ENCODE measurements at places on chromosomes 2 and 18.
A peak's percentile ranks its signal among the peaks of the same experiment; 100 is the strongest.

DNA sequence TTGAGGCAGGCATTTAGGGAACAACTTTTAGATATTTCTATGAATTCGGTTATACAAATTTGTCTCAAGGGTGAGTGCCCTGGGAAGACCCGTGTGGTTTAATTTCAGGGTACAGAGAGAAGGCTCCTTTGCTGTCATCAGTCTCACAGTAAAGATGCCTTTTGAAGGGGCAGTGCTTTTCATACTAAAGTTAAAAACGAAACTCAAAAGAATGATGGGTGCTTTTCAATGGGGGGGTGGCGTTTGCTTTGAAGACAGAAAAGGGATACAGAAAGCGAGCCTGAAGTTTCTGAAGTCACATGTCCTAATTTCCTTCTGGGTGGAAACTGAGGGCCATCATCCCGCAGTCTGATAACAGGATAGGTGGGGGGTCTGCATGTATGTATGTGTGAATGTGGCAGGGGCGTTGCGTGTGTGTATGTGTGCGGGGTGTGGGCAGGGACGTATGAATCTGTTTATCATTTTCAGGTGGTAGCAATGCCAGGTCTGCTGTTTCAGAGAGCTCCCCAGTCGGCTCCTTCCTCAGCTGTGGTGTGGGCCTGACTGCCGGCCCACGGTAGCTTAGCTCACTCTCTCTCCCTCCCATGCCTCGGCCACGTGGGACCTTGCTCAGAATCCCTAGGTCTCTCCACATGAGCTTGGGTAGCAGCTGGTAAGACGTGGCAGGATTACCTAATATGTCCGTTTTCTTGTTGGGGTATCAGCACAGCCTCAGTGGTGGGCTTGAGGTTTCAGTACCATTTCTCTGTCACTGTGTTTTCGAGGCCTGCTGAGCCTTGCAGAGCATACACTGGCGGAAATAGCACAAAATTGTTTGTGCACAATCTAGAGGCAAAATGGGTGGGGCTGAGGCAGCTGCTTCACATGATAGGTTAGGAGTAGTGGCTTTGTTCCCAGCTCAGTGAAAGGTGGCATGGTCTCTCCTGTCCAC, 32.7 kb downstream of the ARHGAP25 start:
- no peaks in the 10 kb centered on the region for H3K4me1 ChIP-seq
- H3K36me3 ChIP-seq = no peaks in the 10 kb centered on the region
- H3K27me3 ChIP-seq = no peaks in the 10 kb centered on the region
- DNase-seq = peak; percentile 39
- no peak overlapping the region for H3K4me3 ChIP-seq

GRCh38 chr2:67649331-67650261, 252.5 kb downstream of the ETAA1 start:
- H3K4me1 ChIP-seq = no peaks in the 10 kb centered on the region
- DNase-seq = no peak
- H3K4me3 ChIP-seq = no peak overlapping the region
- H3K27ac ChIP-seq = no peak overlapping the region

DNA sequence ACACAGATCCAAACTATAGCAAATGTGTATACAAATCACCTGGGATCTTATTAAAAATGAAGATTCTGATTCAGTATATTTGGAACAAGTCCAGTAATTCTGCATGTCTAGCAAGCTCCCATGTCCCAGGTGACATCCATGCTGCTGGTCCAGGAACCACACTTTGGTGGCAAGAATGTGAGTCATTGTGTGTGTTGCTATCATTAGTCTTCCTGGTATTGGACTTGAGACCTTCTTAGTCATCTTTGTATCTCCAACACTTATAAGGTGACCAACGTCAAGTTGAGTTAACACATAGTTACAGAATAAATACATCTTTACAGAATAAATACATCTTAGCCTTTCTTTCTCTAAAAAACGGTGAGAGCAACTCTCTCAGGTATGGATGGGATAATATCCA, 107.9 kb upstream of the NDUFV2 start:
- DNase-seq = no peak
- H3K36me3 ChIP-seq = no peaks in the 10 kb centered on the region
- H3K27ac ChIP-seq = no peak overlapping the region

DNA sequence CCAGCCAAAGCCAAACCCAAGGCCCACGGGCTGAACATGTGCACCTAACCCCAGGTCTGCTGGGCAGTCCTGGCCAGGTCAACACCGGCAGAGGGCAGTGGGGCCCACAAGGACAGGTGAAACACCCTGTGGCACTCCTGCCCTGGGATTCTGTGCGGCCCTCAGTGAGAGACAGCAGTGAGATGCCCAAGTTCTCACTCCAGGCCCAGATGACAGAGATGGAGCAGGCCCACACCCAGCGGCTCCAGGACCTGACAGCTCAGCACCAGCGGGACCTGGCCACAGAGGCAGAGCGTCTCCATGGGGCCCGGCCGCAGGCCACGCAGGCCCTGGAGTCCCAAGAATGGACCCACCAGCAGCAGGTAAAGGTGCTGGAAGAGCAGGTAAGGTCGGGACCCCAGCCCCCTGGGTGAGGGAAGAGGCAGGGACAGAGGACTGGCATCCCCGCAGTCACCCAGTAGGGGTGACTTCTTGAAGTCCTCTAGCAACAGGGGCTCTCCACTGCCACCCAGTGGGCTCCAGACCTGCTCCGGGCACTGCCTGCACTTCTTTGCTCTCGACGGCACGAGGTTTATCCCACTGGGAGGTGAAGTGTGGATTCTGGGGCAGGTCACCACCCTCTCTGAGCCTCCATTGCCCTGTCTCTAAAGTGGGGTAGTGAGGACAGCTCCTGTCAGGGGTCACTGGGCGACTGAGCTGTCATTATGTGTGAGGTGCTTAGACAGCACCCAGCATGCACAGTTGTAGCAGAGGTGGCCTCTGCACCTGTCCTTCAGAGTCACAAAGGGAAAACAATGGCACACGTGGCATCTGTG, 8.8 kb upstream of the SNED1 start:
- no peaks in the 10 kb centered on the region for H3K36me3 ChIP-seq
- H3K4me1 ChIP-seq = no peaks in the 10 kb centered on the region
- H3K27me3 ChIP-seq = peaks cover 2% of the 10 kb centered on the region
- DNase-seq = peak; percentile 46
- H3K4me3 ChIP-seq = no peak overlapping the region

DNA sequence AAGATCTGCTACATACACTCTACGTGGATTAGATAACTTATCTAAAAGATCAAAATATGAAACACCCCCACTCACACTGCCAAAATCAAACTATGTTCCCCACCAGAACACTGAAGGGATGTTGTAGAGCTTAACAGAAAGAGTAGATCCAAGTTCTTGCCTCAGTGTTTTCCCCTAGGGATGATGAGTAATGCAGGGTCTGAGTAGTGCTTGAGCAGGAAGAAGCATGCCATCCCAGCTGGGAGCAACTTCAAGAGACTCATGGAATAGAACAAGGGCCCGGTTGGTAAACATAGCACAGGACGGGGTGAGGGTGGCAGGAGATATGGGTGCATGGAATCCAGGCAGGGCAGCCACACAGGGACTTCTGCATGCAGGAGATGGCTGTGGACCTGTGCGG, 74.3 kb downstream of the SNTG2 start:
- no peaks in the 10 kb centered on the region for H3K27me3 ChIP-seq
- DNase-seq = no peak
- no peaks in the 10 kb centered on the region for H3K4me1 ChIP-seq
- no peak overlapping the region for H3K4me3 ChIP-seq

DNA sequence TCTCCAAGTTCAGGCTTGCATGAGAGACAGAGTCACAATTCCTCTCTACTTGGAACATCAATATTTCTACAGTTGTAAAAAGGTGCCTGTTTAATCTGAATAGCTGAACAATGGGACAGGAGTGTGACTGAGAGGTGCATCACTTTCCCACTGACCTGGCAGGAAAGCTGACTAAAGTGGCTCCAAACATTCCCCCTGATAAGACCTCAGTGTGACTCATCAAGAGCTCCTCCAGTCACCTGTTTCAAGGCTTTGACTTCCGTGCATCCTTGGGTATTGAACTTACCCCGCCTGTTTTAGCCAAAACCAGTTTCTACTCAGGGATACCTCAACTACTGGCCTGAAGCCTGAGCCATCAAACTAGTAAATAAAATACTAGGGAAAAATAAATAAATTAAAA, 453.9 kb upstream of the DDX18 start:
- no peak for DNase-seq
- H3K4me3 ChIP-seq = no peak overlapping the region
- H3K4me1 ChIP-seq = no peaks in the 10 kb centered on the region
- H3K27ac ChIP-seq = no peak overlapping the region
- H3K27me3 ChIP-seq = no peaks in the 10 kb centered on the region
- no peaks in the 10 kb centered on the region for H3K36me3 ChIP-seq

GRCh38 chr2:68745006-68745405, 10.4 kb downstream of the ARHGAP25 start:
- no peaks in the 10 kb centered on the region for H3K27me3 ChIP-seq
- no peak overlapping the region for H3K27ac ChIP-seq
- no peak overlapping the region for H3K4me3 ChIP-seq

- H3K4me3 ChIP-seq = peak overlapping the region; percentile 89
- H3K27ac ChIP-seq = peak overlapping the region; percentile 8
- peak; percentile 60 for DNase-seq
- H3K36me3 ChIP-seq = peaks cover 22% of the 10 kb centered on the region
- H3K27me3 ChIP-seq = no peaks in the 10 kb centered on the region
Observed at GRCh38 chr2:27407798-27408491, 1.4 kb downstream of the PPM1G start.

GRCh38 chr18:48785736-48786454, 164.9 kb downstream of the SMAD7 start:
- peaks cover 5% of the 10 kb centered on the region for H3K4me1 ChIP-seq
- H3K27me3 ChIP-seq = no peaks in the 10 kb centered on the region
- H3K4me3 ChIP-seq = no peak overlapping the region
- H3K36me3 ChIP-seq = no peaks in the 10 kb centered on the region
- H3K27ac ChIP-seq = no peak overlapping the region

- H3K27ac ChIP-seq = no peak overlapping the region
- H3K4me3 ChIP-seq = no peak overlapping the region
- no peaks in the 10 kb centered on the region for H3K36me3 ChIP-seq
- DNase-seq = no peak
- peaks cover 3% of the 10 kb centered on the region for H3K27me3 ChIP-seq
Observed at GRCh38 chr2:122595065-122595464, 839.6 kb downstream of the TSN start.

- no peak overlapping the region for H3K27ac ChIP-seq
- H3K4me3 ChIP-seq = no peak overlapping the region
- H3K27me3 ChIP-seq = no peaks in the 10 kb centered on the region
- DNase-seq = no peak
Observed at GRCh38 chr2:223971-224760, 39.7 kb downstream of the SH3YL1 start.

- no peaks in the 10 kb centered on the region for H3K36me3 ChIP-seq
- DNase-seq = no peak
Observed at GRCh38 chr2:238793306-238793705, 54.6 kb upstream of the TWIST2 start.

DNA sequence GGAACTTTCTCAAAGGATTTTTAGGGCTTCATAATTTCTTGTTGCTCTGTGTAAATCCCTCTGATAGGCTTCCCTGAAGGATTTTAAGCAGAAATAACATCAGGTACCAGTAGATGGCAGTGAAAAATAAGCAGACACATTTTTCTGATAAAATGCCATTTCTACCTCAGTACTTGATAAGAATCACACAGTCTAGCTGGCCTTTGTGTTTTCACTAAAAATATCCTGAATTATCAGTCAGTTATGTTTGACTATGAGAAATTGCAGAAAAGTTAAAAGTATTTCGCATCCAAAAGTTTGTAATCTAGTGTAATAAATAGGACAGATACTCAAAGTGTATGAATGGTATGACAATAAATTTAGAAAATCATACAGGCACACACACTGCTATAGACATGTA, 68.7 kb downstream of the DNAJC10 start:
- peak; percentile 7 for DNase-seq
- no peaks in the 10 kb centered on the region for H3K4me1 ChIP-seq
- no peaks in the 10 kb centered on the region for H3K36me3 ChIP-seq
- no peaks in the 10 kb centered on the region for H3K27me3 ChIP-seq
- H3K4me3 ChIP-seq = no peak overlapping the region

DNA sequence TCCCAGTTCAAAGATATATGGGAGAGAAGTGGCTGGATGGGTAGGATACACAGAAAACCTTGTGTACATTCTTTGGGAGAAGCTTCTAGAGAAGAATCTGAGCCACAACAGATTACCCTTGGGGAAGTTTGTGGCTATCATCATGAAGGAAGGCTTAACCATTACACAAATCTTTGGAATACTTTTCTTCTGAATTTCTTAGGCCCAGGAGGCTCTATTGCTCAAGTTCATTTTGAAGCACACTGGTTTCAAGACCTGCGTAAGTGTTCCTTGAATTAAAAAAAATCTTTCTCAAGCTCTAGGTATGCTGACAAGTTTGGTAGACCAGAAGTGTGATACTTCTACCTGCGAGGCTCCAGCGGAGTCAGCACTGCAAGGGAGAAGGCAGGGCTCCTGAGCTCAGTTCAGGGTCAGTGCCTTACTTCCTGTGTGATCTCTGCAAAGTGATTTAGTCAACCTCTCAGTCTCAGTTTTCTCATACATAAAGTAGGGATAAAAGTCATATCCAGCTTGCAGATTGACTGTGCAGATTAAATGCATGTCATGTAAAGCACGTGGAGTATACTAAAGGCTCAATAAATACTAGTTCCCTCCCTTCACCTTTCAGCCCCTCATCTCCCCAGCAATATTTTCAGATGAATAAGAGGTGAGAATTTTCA, 438.6 kb downstream of the DLGAP1 start:
- H3K4me3 ChIP-seq = no peak overlapping the region
- no peaks in the 10 kb centered on the region for H3K4me1 ChIP-seq
- no peak overlapping the region for H3K27ac ChIP-seq

DNA sequence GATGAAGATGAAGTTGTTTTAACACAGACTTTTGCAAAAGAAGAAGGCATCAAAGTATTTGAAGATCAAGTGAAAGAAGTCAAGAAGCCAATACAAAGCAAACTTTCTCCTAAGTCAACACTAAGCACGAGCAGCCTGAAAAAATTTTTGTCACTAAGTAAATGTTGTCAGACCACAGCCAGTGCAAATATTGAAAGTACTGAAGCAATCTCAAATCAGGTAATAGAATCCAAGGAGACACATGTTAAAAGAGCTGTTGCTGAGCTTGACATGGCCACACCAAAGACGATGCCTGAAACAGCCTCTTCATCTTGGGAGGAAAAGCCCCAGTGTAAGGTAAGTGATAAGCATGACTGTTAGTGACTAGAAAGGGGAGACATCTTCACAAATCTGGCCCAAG, 75.1 kb downstream of the FSIP2 start:
- no peak overlapping the region for H3K4me3 ChIP-seq
- peak; percentile 8 for DNase-seq
- H3K4me1 ChIP-seq = no peaks in the 10 kb centered on the region
- no peaks in the 10 kb centered on the region for H3K36me3 ChIP-seq
- no peak overlapping the region for H3K27ac ChIP-seq

DNA sequence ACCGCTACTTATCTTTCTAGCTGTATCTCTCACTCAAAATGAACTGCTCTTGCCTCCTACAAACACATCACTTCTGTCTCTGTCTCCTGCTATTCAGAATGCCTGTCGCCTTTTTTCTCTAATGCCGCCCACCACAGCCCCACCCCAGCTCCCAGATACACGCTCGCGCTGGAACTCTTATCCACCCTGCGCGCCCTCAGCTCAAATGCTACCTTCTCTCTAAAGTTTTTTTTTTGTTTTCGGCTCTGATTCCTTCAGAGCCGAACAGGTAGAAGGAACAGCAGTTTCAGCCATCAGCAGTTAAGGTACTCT, 3.9 kb upstream of the SOS1 start:
- H3K27me3 ChIP-seq = no peaks in the 10 kb centered on the region
- H3K36me3 ChIP-seq = no peaks in the 10 kb centered on the region
- no peak for DNase-seq
